ENCODE measurements at places on chromosomes 2 and 18.

GRCh38 chr18:25518716-25519053, 166.7 kb upstream of the ZNF521 start:
- no peak for DNase-seq

DNA sequence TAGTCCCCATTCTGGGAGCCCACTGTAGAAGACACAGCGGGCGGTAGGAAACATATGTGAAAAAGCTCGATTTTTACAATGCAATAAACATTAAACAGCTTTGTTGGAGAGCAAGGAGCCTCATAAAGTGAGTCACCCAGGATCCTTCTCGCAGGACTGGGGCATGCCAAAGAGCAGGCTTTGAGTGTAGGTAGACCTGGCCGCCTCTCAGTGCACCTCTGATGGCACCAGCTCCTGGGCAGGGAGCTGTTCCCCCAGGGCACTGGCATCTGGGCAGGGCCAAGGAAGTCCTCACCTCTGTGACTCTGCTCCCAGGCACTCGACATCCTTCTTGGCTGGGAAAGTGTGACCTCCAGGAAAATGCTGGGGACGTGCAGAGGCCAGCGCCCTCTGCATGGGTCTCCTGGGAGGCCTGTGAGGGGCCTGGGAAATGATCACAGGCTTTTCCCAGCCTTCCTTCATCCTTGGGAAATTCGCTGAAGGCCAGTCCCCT, 94.2 kb downstream of the POLR1A start:
- DNase-seq = no peak

DNA sequence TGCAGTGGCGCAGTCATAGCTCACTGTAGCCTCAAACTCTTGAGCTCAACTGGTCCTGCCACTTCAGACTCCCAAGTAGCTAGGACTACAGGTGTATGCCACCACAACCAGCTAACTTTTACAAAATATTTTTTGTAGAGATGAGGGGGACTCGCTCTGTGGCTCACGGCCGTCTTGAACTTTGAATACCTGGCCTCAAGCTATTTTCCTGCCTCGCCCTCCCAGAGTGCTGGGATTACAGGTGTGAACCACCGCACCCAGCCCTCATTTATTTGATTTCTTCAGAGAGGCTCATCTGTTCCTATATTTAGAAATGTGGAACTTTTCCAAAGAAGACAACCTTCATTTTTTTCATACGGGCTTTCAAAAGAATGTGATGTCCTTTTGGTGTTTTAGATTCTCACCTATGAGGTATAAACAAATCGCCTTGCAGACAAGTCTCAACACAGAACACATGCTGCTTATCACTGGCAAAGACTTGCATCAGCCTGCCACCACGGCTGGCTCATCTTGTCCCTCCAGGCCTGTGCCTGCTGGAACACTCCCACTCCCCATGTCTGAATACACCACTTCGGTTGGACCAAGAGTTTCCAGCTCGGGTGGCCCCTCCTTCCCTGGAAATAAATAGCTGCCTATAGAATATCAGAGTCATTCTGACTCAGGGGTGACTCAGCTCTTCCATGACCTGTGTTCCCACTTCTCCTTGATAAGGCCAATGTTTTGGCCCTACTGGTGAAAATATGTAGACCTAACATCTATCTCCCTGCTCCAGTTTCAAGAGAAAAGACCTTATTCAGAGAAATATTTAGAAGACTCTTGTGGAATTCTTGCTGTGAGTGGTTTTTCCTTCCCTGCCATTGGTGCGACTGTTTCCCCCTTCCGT, 202.6 kb downstream of the TGIF1 start:
- DNase-seq = peak; percentile 5

DNA sequence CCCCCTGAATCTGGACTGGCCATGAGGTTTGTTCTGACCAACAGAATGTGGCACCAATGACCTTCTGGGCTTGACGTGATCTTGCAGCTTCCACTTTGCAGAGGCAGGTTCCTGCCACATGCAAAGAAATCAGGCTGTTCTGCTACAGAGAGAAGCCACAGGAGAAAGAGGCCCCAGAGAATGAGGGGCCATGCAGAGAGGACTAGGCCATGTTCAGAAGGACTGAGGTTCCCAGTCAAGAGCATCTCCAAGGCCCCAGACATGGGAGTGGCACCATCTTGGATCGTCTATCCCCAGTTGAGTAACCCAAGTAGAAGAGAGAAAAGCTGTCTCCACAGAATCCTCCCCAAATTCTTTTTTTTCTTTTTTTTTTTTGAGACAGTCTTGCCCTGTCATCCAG, 131.1 kb downstream of the ZBTB7C start:
- DNase-seq = no peak

DNA sequence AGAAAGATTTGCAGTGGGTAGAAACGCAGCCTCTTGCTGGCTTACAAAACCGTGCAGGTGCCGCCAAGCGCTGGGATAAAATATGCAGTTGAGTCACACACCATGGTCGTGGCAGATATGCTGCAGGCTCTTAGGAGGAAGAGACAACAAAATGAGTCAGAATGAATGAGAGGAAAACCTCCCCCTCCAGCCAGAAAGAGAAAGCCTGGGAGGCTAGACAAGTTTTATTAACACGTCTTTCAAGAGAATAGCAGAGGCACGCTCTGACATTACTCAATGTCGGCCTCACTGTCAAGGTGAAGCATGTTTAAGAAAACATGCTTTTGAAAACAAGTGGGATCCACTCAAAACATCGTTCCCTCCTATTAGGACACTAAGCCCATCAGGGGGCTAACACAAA, 37.1 kb upstream of the ZCCHC2 start:
- DNase-seq = no peak

All from stimulated activated CD4-positive, alpha-beta T cell treated with anti-CD3 and anti-CD28 coated beads, TNF-alpha, amount 100 ng/mL, for 1 hour (primary cell).